ENCODE measurements at places on chromosomes 7 and 10.

DNA sequence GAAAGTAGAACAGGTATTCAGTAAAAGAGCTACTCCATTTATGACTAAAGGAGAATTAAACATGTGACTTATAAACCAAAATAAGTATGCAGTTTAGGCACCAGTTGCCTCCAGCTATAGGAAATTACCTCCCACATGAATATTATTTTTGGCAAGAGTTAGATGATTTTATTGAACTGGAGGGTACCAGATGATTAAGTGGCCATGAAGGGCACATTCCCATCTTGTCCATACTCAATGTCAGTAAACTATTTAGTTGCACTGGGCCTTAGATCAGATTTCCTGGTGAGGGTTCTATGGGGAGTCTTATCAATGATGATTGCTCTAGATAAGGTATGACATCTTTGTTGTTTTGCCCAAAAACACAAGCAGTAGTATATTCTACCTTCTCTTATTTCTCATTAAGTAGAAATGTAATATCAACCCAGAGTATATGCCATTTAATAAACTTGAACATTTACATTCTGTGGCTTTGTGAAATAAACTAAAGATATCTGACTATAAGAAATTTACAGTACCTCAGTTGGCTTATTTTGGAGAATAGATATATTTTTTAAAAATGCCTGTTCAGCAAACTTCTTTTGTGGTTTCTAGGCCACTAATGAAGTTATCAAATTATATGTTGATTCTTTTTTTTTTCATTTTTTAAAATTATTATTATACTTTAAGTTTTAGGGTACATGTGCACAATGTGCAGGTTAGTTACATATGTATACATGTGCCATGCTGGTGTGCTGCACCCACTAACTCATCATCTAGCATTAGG, 145.3 kb downstream of the SEMA3A start:
- no peak for DNase-seq

GRCh38 chr7:5424749-5425506, 1.3 kb upstream of the TNRC18 start:
- DNase-seq, result no peak

DNA sequence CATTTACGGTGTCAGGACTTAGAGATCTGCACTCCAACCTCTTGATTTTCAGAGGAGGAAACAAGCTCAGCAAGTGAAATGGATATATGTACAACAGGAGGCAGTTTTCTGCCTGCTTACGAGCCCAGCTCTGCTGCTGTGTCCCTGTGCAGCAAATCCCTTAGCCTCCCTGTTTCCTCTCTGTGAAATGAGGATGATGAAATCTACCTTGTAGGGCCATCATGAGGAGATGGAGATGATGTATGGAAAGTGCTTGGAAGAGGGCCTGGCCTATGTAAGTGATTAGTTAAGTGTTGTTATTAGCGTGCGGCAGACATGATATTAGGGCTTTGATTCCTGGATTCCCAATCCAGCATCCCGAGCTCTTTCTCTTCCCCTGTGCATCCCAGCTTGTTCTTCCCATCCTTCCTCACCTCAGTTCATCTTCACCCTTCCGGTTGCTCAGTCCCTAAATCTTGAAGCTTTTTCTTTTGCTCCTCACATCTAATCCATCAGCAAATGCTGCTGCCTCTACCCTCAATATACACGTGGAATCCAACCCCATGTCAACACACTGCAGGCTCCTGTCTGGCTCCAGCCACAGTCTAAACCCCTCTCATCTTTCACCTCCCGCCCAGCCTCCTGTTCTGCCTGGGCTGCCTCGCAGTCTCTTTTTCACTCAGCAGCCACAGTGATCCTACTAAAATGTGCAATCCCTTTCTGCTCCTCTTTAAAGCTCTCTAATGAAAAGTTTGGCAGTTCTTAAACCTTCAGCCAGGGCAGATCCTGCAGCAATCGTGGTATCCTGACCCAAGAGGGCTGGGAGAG, 113.8 kb downstream of the MARCHF5 start:
- no peak for DNase-seq

DNA sequence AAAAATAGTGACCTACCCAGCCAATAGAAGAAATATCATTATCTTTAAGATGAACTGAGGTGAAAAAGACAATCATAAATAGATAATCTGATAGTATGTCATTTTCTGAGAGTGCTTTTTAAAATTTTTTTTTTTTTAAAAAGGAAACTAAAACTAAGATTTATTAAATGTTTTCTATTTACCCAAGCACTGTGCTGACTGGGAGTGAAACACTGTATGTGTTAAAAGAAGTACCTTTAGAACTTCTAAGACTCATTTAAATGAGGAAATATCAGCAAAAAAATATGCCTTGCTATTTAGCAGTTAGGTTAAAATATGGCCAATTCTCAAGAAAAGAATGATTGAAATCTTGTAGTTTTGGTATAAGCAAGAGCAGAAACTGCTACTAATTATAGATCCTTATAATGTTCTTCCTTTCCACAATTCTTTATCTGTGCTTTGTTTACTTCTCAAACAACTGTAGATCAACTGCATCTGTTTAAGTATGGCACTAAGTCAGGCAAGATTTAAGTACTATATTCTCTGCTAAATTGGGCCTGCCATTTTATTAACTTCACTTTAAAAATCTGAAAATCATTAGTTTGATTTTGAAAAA, 39.5 kb upstream of the WNT2 start:
- DNase-seq, result no peak

GRCh38 chr10:81031774-81032173, 494.1 kb downstream of the SH2D4B start:
- DNase-seq, result no peak

DNA sequence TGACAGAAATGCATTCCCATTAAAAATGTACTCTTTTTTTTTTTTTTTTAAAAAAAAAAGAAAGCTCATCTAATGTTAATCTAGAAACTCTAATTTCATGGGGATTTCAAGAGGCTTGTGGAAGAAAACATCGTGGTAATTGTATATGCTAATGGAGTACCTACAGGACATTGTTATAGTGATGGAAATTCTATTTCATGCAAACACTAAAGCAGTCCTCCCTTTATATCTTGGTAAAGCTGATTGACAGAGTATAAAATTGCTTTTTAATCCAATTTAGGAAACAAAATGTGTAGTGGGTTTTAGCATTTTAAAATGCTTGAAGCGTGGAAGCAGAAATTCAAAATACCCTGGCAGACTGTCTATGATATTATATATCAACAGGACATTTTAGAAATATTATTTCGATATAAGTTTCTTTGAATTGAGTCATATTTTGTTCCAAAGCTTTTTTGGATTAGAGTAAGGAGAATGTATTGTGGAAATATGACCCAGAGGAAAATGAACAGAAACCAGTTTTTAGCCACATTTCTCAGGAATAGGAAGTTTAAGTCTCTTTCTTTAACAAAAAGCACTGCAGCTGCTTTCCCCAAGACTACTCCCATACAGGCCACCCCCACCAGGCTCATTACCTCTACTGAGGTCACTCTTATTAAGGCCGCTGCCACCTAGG, 121.9 kb downstream of the WNT2 start:
- DNase-seq, result no peak

DNA sequence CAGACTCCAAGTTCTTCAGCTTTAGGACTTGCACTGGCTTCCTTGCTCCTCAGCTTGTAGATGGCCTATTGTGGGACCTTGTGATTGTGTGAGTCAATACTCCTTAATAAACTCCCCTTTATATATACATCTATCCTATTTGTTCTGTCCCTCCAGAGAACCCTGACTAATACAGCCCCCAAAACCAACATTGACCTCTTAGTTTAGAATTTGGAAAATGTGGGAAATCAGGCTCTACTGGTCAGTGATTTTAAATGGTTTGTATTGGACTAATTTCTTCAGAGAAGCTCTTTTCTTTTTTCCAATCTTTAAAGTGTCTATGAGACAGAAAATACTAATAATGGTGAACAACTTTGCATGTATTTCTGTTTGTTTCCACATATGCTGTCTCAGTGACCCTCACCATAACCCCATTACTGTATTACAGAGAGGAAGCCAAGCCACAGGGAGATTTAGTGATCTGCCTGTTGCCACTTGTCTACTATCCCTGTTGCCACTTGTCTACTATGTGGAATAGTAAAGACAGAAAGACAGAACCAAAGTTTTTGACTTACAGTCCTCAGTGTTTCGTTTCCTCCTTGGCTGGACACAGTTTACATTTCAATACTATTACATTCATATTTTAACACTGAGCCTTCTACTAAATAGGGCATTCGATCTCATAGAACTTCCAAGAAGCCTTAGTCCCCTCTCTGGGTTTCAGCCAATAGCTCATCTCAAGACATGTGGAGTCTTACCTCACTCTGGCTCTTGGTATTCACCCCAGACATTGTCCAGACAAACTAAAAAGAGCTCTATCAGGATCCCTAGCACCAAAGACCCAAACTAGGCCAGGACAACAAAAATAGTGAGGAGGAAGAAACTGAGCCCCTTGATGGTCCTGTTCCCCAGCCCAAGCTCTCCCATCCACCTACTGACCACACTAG, 121.0 kb downstream of the AKR1D1 start:
- no peak for DNase-seq

- no peak for DNase-seq
These were observed 470.8 kb downstream of the INHBA start for GRCh38 chr7:41232086-41232485.

DNA sequence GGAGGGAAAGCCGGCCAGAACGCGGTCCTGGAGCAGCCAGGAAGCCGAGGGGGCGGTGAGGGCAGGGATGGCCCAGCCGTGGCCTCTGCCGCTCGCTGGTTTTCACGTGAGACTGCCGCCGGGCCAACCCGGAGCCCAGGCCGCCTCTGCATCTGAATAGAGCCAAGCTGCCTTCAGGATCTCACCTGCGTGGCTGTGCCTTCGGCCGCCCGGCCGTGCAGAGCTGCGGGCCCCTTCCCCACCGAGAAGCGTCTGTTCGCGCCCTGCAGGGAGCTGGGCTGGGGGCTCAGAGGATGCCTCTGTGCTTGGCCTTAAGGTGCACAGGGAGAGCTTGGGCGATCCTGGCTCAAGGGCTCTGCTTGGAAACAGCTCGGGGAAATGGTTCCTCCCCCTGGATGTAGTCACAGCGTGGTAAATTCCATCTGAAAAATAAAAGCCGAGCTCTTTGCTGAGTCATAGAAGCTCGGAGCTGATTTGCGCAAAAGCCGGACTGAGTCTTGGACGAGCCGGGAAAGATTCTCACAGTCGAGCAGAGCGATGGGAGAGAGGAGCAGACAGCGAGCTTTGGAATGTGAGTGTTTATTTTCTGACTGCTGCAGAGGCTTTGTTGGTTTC, at the start of gene JAKMIP3:
Gene JAKMIP3, plus strand, starts transcription at position 456 of the 615 bp plus-strand sequence. CDS start 38,863 bp downstream, outside the sequence.
- DNase-seq, result peak; percentile 77

Data from fibroblast of skin of left biceps (primary cell).